Stimulated activated naive B cell treated with anti-CD40 and anti-IgM and Interleukin-4, amounts not matched to agents 10 μg/mL and 1 μg/mL and 100 μg/mL, for 72 hours (primary cell): ENCODE measurements at places on chromosomes 16 and 17.
A peak's percentile ranks its signal among the peaks of the same experiment; 100 is the strongest.

GRCh38 chr16:4915226-4915761, 21.7 kb downstream of the PPL start:
- no peak for DNase-seq

GRCh38 chr17:37605081-37605480, 4.1 kb downstream of the SYNRG start:
- DNase-seq = no peak

DNA sequence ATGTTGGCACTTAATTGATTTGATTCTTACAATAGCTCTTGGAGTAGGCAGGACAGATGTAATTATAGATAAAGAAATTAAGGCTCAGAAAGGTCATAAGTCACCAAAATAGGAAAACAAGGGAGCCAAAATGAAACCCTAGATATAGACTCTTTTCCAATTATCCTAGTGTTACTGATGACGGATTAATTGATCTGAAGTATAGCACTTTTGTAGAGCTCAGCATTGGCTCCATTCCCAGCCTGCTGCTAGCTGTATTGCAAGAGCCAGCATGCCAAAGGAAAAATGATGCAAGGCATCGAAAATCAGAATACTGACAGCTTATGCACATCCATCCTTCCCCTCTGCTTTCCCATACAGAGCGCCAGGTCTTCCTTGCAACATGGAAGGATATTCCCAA, 21.6 kb upstream of the RASL10B start:
- no peak for DNase-seq

DNA sequence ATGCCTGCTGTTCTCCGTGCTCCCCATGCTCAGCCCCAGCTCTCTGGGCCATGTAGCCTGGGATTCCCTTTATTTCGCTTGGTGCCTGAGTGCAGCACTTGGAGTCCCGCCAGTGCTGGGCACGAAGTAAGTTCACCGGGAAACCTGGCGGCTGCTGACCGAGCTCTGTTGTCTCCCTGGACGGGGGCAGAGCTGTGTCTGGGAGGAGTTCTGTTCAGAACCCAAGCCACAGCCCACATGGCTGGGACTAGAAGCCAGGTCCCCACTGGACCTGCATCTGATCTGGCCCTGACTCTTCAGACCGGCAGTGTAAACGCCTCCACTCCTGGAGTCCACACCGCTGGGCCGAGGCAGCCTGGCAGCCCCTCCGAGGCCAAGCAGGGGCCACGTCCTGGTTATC, 37.5 kb upstream of the CIBAR2 start:
- no peak for DNase-seq

- no peak for DNase-seq
Observed at GRCh38 chr17:15256689-15257088, 8.4 kb downstream of the PMP22 start.

DNA sequence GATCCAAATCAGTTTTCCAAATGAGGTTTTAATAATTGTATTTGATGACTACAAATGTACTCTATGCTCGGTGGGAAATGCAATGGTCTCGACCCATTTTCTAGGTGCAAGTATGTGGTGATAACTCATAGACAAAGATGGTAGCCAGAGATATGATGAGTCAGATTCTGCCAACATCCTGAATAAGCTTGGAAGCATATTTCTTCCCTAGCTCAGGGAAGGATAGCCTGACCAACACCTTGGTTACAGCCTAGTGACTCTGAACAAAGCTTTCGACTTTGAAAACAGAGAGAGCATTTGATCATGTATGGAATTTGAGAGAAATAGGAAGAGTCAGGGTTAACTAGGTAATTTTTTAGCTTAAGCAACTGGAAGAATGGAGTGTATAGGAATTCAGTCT, 128.3 kb upstream of the MYOCD start:
- no peak for DNase-seq

- no peak for DNase-seq
Observed at GRCh38 chr17:11121341-11121985, 119.5 kb upstream of the SHISA6 start.

DNA sequence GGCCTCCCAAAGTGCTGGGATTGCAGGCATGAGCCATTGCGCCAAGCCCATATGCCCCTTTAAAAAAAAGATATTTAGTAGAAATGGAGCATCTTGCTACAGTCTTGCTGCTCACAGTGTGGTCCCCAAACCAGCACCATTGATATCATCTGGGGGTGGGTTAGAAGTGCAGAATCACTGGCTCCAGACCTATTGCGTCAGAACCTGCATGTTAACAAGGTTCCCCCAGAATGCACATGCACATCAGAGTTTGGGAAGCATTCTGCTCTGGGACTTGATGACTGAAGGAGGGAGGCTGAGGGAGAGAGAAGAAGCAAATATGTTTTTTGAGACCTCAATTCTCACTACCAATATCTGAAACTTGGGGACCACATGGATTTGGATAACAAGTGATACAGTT, 16.0 kb upstream of the ARL4D start:
- no peak for DNase-seq

DNA sequence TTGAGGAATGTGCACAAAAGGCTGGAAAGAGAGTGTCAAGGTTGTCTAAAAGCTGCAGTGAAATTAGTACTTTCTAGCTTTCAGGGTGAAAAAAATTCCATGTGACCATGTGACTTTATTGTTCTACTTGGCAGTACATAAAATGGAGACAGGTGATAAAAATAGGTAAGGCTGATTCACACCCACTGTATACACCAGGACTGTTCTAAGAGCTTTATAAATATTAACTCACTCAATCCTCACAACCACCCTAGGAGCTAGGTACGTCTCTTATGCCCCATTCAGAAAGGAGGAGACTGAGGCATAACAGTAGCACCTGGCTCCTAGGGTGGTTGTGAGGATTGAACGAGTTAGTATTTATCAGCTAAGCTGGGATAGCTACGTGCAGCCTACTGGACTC, 28.2 kb upstream of the DNAH17 start:
- DNase-seq = no peak

- no peak for DNase-seq
Observed at GRCh38 chr17:50893183-50893993, 27.2 kb upstream of the TOB1 start.

DNA sequence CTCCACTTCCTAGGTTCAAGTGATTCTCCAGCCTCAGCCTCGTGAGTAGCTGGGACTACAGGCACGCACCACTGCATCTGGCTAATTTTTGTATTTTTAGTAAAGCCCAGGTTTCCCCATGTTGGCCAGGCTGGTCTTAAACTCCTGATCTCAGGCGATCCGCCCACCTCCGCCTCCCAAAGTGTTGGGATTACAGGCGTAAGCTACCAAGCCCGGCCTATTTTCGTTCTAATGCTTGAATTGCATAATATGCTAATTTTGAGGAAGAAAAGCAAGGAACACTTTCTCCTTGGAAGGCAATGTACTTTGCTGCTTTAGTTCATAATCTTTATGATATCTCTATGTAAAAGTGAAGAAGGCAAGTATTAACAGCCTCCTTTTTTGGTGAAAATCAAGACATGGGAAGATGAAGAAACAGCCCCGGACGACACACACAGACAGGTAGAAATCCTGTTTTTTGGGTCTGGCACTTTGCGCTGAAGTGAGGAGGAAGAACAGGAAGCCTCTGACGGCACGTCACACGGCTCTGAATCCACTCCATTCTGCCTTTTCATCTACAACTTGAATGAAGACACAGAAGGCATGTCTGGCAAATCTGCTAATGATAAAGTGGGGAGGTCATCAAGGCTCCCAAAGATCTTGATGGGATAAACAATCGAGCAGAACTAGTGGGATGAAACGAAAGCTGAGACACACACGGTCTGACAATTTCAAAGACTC, 24.9 kb downstream of the VPS53 start:
- no peak for DNase-seq

DNA sequence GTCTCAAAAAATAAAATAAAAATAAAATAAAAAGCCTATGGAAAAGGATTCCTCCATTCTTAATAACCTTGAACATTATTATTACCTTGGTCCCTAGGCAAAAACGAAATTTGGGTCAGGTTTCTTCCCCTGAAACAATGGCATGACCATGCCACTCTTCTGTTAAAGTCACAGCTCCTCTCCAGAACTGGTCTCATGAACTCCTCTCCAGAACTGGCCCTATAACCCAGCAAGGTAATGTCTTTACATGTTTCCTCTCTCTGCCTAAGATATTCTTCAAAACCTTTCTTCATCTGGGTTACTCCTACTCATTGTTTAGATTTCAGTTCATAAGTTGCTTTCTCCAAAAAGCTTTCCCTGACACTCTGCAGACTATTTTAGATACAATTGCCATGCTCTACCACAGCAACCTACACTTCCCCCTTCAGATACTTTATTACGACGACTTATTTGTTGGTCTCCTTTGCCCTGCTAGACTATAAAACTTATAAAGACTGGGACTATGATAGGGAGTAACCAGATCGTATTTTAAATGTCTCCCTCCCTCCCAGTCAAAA, 13.5 kb downstream of the TRIM37 start:
- DNase-seq = no peak

- DNase-seq = no peak
Observed at GRCh38 chr17:78197147-78197832, 10.1 kb downstream of the AFMID start.

DNA sequence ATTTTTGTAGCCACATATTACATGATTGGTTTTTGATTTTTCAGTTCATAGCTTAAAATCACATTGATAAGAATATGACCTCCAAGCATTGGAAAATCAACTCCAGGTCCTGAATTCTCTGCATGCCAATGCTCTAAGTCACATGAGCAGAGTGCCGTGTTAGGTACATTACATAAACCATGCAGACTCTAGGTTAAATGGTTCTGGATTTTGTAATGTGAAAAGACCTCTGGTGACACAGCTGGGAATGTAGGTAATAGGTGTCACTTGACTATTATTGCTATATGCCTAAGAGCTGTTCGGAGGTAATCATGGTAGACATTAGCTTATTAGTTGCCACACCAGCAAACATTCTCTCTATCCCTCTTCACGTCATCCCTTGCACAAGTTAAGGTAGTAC, 231.1 kb upstream of the SALL1 start:
- DNase-seq = no peak

DNA sequence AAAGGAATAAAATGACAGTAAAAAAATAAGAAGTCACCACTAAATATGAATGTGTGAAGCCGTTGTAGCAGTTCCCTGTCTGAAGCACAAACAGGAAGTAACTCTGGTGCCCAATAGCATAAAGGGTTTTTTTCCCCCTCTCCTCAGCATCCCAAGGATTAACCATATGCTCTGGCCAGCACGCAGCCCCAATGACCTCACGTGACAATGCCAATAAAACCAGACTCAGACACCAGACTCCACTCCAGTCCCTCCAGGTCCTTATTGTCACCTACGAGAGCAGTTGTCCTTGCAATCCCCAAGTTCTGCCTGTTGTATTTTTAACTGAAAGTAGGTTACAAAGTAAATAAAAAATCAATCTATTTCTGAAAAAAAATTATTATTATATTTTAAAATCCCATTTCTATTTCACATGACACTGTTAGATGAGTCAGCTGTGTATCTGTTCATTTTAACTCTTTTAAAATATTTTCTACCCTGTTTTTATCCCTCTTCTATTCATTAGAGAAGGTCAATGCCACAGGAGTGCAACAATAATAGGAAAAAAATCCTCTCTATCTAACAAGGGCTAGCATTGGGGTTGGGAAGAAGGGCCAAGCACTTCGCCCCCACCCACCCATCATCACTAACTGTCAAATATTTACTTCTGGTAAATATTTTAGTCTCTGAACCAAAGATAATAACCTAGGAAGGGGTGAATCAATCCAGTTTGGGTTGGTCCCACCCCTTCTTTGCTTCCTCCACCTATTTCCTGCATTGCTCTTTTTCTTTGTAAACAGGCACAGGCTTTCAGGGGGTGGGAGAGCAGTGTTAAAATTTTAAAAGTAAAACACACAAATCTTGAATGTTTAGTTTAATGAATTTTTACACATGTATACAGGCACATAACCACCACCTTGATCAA, 6.6 kb downstream of the PRAC1 start:
- no peak for DNase-seq

DNA sequence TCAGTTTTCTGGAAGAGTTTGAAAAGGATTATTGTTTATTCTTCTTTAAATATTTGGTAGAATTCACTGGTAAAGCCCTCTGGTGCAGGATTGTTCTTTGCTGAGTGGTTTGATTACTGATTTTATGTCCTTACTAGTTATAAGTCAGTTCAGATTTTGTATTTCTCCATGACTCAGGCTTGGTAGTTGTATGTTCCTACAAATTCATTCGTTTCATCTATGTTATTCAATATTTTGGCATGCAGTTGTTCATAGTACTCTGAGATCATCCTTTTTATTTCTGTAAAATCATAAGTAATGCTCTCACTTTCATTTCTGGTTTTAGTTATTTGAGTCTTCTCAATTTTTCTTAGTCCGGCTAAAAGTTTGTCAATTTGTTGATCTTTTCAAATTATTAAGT, 58.1 kb upstream of the CRYM start:
- no peak for DNase-seq

GRCh38 chr16:56029026-56029425, 153.9 kb upstream of the CES5A start:
- no peak for DNase-seq

- DNase-seq = no peak
Observed at GRCh38 chr17:51091635-51092034, 29.0 kb downstream of the SPAG9 start.

- DNase-seq = no peak
Observed at GRCh38 chr16:997440-998051, 16.0 kb downstream of the SOX8 start.

GRCh38 chr17:19716108-19717030, at the start of gene SLC47A2:
Gene SLC47A2, minus strand, starts transcription at chr17:19716584. Its CDS starts 29 bp downstream, at chr17:19716555.
- DNase-seq = no peak

GRCh38 chr17:40178021-40178601, 841 bp downstream of the RAPGEFL1 start:
- no peak for DNase-seq

DNA sequence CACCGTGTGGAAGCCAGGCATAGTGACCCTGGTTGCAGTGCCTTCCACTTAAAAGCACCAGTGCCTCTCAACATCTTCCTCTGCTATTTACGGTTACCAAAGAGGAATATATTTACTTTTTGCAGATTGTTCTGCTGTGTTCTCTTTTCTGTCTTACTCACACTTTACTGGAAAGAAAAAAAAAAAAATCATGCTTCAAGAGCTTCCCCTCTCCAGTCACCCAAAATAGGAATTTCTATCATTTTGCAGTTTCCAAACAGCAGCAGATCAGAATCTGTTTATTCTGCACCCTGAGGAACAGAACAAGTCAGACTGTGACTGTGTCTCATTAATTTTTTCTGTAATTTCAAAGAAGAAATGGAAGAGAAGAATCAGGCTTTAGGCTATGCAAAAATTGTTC, 96.1 kb downstream of the KCNJ2 start:
- no peak for DNase-seq

GRCh38 chr17:36072431-36073121, 8.5 kb downstream of the CCL18 start:
- peak; percentile 57 for DNase-seq

- no peak for DNase-seq
Observed at GRCh38 chr17:52106072-52106471, 52.4 kb downstream of the CA10 start.

DNA sequence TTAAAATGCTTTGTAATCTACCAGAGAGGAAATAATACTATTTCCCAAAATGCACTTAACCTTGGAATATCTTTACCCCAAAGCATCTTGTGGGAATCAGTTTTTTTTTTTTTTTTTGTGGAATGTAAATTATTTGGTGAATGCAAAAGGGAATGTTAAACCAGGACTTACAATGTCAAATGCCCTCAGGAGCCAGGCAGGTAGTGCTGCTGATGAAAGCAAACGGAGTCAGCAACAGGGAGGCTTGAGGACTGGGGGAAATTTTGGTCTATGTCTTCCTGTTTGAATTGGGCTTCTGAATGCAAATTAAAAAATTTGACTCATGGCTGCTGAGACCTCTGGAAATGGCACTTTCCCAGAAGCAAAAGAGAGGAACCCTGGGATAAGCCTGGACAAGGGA, 96.5 kb upstream of the NLRP1 start:
- no peak for DNase-seq

GRCh38 chr16:2816751-2817339, at the start of gene PRSS21:
Gene PRSS21, plus strand, starts transcription at chr16:2817237. Its CDS starts 32 bp downstream, at chr16:2817269.
- no peak for DNase-seq
